Stimulated activated CD4-positive, alpha-beta T cell treated with anti-CD3 and anti-CD28 coated beads, Interleukin-1b, Interleukin-23, amount 100 ng/mL, for 4 hours (primary cell): ENCODE measurements at places on chromosomes 13 and 19.

DNA sequence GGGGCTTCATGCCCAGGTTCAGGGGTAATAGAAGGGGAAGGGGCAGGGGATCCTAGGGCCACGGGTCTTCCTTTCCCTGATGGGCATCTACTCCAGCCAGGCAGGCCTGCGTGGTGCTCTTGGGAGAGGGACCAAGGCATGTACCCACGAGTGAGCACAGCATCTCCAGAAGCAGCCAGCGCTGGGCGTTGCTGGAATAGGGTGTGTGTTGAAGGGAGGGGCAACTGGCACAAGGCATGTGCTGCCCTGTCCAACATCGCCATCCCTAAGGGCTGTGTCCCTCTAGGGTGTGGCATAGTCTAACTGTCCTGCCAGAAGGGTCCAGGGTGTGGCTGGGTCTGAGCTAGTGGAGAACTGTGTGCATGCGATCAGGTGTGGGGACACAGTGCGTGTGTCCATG is 2.9 kb downstream of the NOTCH3 start:
- DNase-seq, result no peak

GRCh38 chr19:23304238-23304637 is 54.0 kb upstream of the ZNF724 start:
- DNase-seq, result no peak

DNA sequence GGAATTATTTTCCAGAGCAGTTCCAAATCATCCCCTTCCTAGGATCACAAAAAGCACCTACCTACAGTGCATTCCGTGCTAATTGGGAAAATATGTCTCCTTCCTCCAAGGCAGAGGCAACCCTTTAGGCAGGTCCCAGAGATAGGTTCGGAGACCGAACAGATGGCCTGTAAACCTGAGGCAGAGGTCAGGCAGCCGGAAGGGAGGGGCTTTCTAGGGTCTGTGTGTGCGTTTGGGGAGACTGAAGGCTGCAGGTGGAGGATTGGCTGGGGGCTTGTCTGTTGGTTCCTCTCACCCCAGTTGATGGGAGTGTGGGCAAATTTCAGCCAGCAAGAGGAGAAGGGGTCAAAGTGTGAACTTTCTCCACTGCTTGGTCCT is 7.1 kb downstream of the KCNN4 start:
- no peak for DNase-seq

- DNase-seq, result no peak
These were observed 14.9 kb downstream of the EVI5L start for GRCh38 chr19:7844951-7845350.

DNA sequence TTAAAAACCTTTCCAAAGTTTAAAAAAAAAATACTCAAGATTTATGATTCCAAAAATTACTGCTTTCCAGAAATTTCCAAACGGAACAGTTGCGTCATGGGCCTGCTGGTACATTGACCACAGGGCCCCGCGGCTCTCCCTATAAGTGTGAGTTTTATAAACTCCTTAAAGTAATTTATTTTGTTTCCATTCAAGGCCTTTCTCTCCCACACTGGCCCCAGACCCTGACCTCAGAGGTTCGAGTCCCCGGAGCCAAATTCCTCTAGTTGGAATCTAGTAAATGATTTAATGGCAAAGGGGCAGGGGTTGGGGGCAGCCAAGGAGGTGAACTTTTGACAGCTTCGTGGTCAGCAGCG is 97.5 kb downstream of the INSR start:
- no peak for DNase-seq

DNA sequence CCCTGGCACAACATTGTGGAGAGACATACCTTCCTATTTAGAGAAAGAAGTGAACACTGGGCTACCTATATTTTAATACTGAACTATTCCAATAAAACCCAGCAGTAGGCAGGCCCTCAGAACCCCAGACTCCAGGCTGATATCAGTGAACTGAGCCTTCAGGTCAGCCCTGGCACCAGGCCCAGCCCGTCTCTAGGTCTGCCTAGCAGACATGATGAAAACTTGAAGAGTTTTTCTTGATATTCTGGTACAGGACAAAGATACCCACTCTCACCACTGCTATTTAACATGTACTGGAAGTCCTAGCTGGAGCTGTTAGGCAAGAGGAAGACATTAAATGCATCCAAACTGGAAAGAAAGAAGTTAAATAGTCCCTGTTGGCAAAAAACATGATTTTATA is 396.6 kb upstream of the SPRY2 start:
- DNase-seq, result no peak

DNA sequence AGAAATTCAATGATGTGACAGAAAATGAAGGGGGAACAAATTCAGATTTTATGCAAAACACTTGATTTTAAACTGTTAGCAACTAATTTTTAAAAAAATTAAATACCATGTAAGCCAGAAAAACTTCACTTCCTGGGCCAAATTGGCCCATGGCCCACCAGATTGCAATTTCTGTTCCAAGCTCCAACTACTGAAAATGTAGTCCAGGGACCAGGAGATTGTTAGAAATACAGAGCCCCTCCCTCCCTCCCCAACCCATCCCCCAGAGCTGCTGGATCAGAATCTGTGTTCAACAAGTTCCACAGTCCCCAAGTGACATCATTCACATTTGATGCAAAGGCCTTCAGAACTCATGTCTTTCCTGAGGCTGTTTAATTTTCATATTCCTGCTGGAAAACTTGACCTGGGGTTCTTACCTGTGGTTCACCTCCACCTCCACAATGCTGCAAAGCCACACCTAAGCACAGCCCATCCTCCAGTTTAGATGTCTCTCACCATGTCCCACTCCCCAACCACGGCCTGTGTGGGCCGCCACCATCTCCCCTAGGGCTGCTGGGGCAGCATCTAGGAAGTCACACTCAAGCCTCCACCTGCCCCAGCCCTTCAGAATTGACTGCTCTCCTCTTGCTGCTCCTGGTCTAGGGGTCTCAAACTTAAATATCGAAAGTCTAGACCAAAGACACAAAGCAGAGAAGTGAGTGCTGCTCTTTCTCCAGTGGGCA is 482.0 kb downstream of the UQCRFS1 start:
- no peak for DNase-seq

DNA sequence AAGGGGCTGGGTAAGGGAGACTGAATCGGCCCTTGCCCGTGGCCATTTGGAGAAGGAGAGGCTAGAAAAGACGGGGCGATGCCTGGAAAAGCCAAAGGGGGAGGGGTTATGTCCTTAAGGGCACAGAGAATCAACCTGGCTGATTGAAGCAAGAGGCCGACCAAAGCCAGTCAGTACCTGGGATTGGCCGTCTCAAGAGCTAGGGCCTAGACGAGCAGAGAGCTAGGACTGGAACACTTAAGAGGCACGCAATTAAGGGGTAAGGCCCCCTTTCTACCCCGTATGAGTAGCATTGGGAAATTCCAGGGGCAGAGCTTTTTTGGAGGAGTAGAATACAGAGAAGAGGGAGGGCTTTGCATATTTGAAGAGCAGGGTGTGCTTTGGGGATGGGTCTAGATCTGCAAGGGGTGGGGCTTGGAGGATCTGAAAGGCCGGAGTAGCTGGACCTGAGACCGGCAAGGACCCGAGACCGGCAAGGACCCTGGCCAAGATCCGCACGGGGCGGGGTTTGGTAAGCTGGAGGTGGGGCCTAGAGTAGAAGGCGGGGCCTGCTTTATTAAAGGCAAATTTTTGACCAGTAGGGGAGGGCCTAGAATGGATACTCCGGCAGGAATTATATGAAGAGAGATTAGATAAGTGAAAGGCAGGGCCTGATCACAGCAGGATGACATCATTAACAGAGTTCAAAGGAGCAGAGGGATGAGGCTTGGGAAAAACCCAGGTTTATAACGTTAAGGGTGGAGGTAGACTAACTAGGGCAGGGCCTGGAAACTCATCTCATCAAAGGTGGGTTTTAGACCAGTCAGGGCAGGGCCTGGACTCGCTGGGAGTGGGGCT is 10.7 kb upstream of the CACNG6 start:
- no peak for DNase-seq

DNA sequence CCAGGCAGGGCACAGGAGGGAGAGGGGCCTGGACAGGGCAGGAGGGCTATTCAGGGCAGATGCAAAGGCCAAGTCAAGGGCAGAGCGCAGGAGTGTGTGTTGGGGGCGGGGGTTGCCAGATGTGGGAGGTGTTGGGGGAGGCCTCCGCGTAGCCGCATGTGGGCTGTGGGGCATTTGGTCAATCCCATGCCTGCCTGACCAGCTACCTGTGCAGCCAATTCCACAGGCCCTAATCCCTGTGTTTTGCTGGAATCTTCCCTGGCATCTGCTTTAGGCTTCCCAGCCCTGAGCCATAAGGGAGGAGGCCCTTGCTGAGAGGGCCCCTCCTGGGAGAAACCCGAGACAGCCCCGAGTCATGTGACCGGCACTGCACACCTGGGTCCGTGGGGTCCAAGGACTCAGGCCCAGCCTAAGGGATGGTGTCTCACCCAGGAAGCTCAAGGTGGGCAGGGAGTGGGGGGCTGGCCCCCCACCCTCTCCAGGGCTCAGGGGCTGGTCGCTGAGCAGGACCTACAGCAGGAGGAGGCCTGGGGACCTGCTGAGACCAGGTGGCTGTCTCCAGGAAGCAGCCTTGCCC is 20.3 kb downstream of the RFX1 start:
- DNase-seq, result no peak

GRCh38 chr13:26132756-26133155 is 80.9 kb upstream of the SHISA2 start:
- no peak for DNase-seq

DNA sequence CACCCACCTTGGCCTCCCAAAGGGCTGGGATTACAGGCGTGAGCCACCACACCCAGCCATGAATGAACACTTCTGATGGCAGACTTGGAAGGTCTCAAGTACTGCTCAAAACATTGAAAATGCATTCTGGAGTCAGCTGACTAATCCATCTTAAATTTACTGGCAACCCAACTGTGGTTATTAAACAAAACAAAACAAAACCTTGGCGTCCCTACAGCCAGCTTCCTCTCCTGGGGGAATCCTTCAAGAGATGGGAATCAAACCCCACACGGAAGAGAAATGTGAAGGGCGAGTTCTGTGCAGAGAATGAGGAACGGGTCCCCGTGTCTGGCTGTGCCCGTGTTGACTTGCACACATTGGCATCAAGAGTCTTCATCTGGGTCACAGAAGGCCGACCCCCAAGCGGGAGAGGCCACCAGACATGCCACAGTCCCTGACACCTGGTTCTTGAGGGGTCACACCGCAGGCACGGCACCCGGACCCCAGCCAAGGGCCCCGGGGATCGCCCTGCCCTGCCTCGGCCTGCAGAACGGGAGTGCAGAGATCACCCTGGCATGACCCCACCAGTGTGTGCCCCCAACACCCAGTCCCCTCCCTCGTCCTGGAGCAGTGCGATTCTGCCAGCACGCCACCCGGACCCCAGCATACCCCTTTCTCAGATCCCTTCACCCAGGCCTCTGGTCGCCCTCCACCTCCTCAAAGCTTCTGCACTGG is 3.2 kb downstream of the MAP2K2 start:
- no peak for DNase-seq

GRCh38 chr19:45008552-45008951 is 7.3 kb downstream of the RELB start:
- DNase-seq, result no peak

DNA sequence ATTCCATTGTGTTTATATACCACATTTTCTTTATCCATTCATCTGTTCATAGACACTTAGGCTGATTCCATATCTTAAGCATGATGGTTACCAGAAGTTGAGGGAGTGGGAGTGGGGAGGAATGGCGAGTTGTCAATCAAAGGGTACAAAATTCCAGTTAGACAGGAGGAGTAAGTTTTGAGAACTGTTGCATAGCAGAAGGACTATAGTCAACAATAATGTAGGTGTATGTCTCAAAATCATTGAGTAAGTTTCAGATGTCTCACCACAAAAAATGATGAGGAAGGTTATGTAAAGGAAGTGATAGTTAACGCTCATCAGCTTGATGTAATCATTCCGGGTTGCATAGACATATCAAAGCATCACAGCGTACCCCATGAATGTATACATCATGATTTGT is 4.6 kb upstream of the UBL3 start:
- no peak for DNase-seq

GRCh38 chr19:35107545-35107944 is 8.1 kb upstream of the FXYD3 start:
- no peak for DNase-seq

GRCh38 chr13:42398533-42398932 is 126.6 kb downstream of the AKAP11 start:
- no peak for DNase-seq

GRCh38 chr13:79547211-79548195 is 66.5 kb downstream of the NDFIP2 start:
- no peak for DNase-seq

DNA sequence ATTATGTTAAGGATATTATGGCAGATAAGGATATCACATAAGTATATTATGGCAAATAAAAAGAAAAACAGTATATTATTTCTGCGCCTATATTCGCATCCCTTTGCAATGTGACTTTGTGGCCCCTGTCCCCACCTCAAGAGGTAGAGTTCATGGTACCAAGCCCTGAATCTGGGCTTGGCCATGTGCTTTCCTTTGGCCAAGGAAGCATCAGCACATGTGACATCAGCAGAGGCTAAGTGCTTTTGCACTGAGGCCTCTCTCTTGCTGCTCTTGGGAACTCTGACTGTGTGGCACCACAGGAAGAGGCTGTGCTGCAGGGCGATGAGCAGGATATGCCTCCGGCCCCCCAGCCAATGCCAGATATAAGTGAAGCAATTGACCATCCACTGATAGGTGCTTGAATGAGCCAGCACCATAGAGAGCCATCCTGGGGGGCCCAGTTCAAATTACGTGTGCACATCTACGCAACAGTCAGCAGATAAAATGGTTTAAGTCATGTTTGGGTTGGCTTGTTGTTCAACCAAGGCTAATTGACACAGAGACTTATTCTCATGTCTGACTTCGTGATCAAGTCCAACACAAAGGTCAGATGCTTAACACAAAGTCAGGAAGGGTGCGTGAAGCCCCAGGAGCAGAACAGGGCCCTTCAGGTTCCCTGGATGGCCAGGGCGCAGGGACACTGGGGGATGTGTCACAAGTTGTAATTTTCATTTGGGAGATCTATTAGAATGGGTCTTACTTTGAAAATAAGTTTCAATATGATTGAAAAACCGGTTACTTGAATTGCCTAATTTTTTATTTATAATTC is 173.3 kb downstream of the COL4A1 start:
- DNase-seq, result no peak

DNA sequence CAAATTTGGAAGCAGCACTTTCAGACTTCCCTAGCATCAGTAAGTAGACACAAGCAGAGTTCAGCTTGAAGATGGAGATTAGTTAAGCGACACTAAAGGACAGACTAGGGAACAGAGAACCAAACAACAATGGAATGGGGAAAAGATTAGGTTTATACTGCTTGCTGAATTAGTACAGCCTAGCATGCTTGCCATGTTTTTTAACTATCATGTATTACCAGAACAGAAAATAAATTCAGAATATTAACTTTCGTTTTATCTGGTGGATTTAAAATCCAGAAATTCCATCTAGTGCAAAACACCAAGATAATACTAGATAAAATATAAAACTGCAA is 451.5 kb upstream of the SLC10A2 start:
- no peak for DNase-seq

- DNase-seq, result no peak
These were observed 35.7 kb downstream of the TMEM255B start for GRCh38 chr13:113794764-113795173.

DNA sequence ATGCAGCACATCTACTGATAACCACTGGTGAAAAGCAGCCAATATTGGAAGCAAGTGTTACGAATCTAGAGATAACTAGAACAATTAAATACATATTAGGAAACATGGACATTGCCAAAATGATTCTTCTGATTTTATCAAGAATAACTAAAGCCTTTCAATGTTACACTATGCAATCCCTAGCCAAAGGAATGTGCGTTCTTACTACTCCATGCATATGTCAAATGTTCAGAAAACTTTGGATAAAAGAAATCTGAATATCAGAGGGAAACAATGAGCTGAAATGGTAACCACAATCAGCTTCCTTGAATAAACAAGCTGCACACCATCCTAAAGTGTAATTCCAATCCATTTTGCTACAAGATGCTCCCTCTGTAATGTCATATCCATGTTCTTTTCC is 951 bp upstream of the POSTN start:
- DNase-seq, result no peak
